Dermis blood vessel endothelial cell (primary cell): ENCODE measurements at places on chromosomes 5 and 9. TPM values are rescaled to one million over a fixed set of nuclear protein-coding genes. Genes with fewer than 3 reads are reported as not detected.

Gene PRDM9
- not detected in 2 replicates for total RNA-seq

Gene PCDHAC1
- total RNA-seq, result under 0.01 and 0.17 TPM in 2 replicates

Gene SLC12A7
- total RNA-seq, result 31.3 and 38.8 TPM in 2 replicates

Gene GALNT12
- total RNA-seq, result 0.14 and 0.34 TPM in 2 replicates

Gene DAB2
- total RNA-seq, result 118 and 129 TPM in 2 replicates

Gene MYORG
- total RNA-seq, result 4.9 and 8.0 TPM in 2 replicates

Gene IL3
- not detected in 2 replicates for total RNA-seq

Gene RNF183
- total RNA-seq, result not detected in 2 replicates

Gene CDC20B
- total RNA-seq, result 0.05 TPM in 1 of 2 replicates, not detected in the other

Gene PCDHB10
- total RNA-seq, result 0.51 and 0.70 TPM in 2 replicates

Gene ZFAND5
- 91.6 and 98.9 TPM in 2 replicates for total RNA-seq

Gene MRRF
- total RNA-seq, result 45.1 and 65.3 TPM in 2 replicates

Gene ACOT12
- total RNA-seq, result 0.37 TPM in 1 of 2 replicates, not detected in the other

Gene IER5L
- 13.0 and 19.4 TPM in 2 replicates for total RNA-seq

DNA sequence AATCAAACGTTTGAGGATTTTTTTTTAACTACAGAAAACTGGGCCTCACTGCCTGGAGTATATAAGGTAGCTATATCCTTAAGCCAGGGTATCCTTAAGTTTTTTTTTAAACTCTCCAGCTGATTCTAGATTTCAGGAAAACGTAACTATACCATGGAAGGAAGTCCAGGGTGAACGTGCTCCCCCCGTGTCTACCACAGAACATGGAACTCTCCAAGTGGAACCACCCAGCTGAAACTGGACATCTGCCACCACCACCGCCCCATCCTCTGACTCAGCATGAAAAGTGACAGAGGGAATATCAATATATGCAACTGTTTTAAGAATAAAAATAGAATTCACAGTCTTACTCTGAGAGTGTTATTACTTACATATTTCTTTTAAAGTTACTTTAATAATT lies 61.3 kb downstream of the DROSHA start:
- DNase-seq, result peak; percentile 58

- no peak for DNase-seq
These were observed 40.2 kb downstream of the CACNA1B start for GRCh38 chr9:137917795-137918194.

GRCh38 chr9:131946180-131946579 lies 133.5 kb downstream of the MED27 start:
- no peak for DNase-seq

DNA sequence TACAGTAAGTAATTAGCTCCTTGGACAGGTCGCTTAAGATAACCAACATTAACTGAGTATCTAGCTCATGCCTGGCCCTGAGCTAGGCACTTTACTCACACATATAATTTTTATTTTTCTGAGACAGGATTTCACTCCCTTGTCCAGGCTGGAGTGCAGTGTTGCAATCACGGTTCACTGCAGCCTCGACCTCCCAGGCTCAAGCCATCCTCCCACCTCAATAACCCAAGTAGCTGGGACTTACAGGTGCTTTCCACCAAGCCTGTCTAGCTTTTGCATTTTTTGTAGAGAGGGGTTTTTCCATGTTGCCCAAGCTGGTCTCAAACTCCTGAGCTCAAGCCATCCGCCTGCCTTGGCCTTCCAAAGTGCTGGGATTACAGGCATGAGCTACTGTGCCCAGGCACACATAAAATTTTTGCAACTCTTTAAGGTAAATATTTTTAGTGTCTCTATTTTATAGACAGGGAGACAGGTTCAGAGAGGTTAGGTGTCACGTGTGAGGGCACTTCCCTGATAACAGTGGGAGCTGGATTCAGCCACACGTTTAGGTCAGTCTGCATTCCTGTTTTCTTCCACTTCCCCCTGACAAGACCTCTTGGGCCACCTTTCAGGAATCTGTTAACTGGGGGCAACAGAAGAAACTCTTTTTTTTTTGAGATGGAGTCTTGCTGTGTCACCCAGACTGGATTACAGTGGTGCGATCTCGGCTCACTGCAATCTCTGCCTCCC lies 18.2 kb downstream of the HBEGF start:
- no peak for DNase-seq

DNA sequence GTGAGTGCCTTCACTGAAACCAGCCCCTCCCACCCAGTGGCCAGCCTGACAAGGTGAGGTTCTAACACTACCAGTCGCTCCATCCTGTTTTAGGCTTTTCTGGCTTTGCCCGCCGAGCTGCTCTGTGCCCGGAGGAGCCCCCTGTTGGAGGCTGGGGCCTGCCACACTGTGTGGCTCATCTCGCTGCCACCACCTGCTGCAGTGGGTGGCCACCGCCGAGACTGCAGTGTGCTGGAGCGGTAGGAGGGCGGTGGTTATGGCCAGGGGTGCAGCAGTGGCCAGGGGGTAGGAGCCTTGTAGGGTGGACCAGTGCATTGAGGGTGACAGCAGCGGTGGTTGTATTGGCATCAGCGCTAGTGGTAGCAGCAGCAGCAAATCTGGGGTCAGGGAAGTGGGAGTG lies 74.7 kb upstream of the PCAT7 start:
- DNase-seq, result no peak

- DNase-seq, result no peak
These were observed 54.5 kb upstream of the SEMA6A start for GRCh38 chr5:116629168-116629567.

GRCh38 chr9:133609311-133610098 lies at the start of gene FAM163B:
Gene FAM163B (minus strand): TSS chr9:133609389. CDS start chr9:133580223, 29,166 bp downstream.
- DNase-seq, result peak; percentile 62

DNA sequence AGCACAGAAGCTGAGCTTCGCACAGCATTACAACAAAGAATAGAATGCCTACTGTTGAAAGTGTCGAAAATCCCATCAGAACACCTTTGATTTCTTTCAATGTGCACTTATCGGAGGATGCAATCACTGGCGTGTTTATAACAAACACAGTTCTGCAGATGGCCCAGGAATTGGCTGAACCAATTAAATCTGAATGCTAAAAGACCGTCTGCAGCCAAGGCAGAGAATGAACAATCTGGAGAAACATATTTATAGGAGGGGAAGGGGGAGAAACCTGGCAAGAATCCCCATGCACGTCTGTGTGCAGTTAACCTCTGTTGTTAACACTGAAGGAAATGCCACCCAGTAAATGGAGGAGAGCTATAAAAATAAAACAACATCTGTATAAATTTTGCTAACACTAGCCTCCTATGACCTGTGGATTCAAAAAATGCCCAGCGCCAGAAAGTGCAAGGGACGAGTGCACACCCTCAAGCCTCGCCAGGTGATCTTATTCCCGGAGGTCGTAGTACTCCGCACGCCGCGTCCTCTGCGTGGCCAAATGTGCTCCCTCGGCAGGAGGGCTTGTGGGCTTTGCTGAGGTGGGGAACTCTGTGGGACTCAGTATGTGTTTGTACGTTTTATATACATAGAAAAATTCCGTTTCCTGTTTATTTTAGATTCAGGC lies 56.8 kb downstream of the PTCH1 start:
- DNase-seq, result no peak

GRCh38 chr5:177450667-177451424 lies 4.2 kb downstream of the PRR7 start:
- DNase-seq, result no peak

- no peak for DNase-seq
These were observed 23.8 kb downstream of the MACROH2A1 start for GRCh38 chr5:135375040-135375793.

GRCh38 chr5:113520429-113520828 lies 6.9 kb downstream of the YTHDC2 start:
- no peak for DNase-seq

DNA sequence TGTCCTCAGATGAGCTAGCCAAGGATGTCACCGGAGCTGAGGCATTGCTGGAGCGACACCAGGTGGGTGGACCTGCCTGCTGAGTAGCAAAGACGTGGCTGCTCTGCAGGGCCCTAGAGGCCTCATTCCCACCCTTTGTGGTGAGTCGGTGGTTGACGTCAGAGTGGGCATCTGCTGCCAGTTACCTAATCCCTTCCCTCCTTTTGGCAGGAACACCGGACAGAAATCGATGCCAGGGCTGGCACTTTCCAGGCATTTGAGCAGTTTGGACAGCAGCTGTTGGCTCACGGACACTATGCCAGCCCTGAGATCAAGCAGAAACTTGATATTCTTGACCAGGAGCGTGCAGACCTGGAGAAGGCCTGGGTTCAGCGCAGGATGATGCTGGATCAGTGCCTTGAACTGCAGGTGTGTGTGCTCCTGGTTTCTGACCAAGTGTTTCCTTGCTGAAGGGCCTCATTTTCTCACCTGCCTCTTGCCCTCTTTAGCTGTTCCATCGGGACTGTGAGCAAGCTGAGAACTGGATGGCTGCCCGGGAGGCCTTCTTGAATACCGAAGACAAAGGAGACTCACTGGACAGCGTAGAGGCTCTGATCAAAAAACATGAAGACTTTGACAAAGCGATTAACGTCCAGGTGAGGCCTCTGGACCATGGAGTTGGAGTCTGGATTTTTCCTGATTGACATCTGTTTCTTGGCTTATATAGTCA lies 48.9 kb downstream of the DYNC2I2 start:
- DNase-seq, result no peak

GRCh38 chr5:42940853-42941252 lies 99.3 kb downstream of the ANXA2R start:
- no peak for DNase-seq

- peak; percentile 87 for DNase-seq
These were observed 206.3 kb downstream of the CSNK1G3 start for GRCh38 chr5:123718238-123718637.

DNA sequence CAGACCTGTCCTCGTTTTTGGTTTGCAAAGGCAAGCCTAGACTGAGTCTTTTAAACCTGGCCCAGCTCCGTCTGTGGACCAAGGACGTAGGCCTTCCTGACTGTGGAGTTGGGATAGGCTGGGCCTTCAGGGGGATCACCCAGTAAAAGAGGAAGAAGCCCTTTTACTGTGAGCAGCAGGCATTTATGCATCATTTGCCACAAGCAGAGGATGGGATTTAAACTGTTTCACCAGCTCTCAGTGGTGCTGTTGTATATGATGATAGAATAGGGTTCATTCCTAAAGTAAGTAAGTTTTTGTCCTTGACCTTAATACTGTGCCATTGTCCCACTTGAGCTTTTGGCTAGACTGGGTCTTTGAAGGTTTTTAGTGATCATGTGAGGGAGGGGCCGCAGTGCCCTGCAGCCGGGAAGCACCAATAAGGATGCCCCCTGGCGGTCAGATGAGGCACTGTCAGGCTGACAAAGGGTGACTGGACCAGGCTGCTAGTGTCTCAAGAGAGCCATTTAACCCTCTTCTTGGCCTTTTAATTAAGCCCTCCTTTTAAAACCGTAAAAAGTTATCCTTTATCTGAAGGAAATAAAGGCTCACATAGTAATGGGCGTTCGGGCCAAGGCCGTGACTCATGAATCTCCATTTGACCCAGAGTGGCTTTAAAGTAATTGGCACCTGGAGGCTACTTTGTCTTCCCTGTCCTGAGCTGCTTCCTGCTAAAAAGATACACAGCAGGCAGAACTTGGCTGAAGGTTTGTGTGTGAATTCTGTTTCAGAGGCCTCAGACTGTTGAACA lies 74.0 kb downstream of the UBAP1 start:
- DNase-seq, result peak; percentile 81

- DNase-seq, result no peak
These were observed 533.4 kb downstream of the PSAT1 start for GRCh38 chr9:78830301-78830700.

GRCh38 chr5:40198736-40199135 lies 481.0 kb upstream of the PTGER4 start:
- DNase-seq, result peak; percentile 83

DNA sequence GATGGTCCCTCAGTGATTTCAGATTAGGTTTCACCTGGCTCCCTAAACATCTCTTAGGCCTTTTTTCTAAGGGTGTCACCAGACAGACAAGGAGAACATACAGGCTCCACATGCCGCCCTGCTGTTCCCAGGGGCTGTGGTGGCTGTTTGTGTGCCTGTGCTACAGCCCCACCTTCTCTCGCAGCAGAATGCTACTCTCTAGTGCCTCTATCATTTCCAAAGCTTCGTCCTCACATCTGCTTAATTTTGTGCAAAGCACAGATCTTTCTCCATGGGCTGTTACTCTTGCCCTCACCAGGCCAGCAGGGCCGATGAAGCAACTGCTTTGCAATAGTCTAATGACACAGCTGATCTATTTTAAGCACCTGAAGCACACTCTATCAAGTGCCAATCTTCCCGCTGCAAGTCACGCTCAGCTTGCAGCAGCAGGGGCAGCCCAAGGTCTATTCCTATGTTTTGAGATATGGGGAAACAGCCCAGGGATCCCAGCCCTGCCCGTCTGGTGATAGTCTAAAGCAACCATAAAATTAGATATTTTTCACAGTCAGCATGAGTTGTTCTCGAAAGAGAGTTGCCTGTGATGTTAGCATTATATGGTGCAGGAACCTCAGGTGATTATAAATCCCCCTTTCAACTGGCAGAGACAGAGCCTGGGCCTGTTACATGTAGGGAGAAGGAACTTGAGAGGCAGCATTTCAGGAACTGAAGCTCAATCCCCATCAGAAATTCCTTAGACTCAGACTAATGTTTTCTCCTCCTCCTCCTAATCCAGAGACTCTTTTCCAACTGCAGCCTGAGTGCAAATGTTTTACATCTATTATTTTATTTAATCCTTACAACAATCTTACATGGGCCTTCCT lies 12.7 kb downstream of the ABLIM3 start:
- DNase-seq, result no peak

DNA sequence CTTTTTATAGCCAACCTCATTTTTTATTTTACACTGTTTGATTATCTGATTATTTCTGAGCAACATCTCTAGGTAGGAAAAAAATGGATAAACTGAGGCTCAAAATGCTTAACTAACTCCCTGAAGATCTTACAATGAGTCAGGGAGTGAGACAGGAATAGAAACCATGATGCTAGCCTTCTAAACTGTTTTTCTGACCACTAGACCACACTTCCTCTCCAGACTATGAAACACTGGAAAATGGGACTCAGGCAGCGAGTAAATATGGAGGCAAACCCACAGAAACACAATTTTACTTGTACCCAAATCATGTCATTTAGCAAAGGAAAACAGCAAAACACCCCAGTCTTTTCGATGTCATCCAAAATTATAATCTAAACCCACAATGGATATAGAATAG lies 129.9 kb upstream of the ANKH start:
- no peak for DNase-seq
